MCF 10A (cell line): ENCODE measurements at places on chromosomes 1 and 21. TPM values are rescaled to one million over a fixed set of nuclear protein-coding genes. Genes with fewer than 3 reads are reported as not detected.
A peak's percentile ranks its signal among the peaks of the same experiment; 100 is the strongest.

- DNase-seq = no peak
Measured at GRCh38 chr1:200922406-200922805, 27.7 kb downstream of the INAVA start.

GRCh38 chr21:37862536-37862935 lies 53.7 kb downstream of the KCNJ6 start:
- DNase-seq = peak; percentile 25

The KRTAP7-1 gene
- total RNA-seq = not detected in 2 replicates

DNA sequence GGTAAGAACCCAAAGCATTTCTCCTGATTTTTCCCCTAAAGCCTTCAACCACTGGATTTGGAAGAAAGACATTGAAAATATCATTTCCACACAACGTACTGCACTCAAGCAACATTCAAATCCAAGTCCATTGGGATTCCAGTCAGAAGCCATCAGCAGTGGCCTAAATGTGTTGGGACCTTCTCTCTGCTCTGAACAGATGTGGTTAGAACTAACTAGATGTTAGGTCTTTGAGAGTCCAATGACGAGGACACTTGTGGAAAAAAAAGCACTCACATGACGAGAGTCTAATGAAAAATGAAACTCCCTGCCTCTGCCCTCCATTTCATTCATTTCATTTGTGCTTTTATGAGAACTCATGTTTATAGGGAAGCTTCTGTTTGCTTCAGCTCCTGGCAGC lies 382.3 kb downstream of the SIPA1L2 start:
- no peak for DNase-seq

DNA sequence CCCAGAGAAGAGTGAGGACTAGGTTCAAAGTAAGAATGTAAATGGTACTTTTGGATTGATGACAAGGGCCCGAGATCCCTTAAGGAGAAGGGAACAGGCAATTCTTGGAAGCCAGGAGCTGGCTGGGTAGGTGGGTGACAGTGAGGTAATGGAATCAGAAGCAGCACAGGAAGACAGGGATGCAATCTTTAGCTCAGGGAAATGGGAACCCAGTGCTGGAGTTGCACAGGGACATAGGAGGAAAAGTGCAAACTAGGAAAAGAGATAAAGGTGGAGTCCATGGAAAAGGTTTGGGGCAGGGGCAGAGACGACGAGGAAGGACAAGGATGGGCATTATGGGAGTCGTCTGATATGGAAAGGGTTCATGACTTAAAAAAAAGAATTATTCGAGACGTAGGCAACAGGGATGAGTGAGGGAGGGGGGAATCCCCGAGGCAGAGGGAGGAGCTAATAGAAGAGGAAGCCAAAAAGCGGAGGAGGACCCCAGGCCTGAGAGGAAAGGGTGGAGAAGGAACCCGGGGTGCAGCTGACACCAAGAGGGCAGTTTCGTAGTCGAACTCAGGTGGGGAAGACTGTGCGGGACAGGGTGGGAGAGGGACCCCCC lies 495 bp downstream of the PI4KB start:
- peak; percentile 68 for DNase-seq

DNA sequence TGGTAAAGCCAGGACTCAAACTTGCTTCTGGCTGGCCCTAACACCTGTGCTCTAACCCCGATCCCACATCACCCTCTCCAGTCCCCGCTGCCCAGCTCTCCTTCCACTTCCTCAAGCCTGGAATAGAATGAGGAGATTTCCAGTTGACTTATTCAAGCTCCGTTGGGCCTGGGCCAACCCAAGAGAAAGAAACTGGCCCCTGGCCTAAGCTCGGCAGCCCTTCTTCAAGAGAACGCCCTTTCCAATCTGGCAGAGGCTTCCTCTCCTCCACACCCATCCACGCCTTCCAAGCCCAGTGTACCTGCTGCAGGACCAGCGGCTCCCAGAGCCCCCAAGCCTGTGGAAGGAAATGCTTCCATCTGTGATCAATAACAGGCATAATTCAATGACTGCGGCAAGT lies 51.9 kb downstream of the LRRN2 start:
- DNase-seq = no peak

The ADGRL4 gene
- total RNA-seq = 0.21 TPM in 1 of 2 replicates, not detected in the other

GRCh38 chr1:197170538-197170937 lies 24.1 kb upstream of the ASPM start:
- DNase-seq = no peak

The GCSAML gene
- total RNA-seq = not detected in 2 replicates

The PM20D1 gene
- total RNA-seq = not detected in 2 replicates

- no peak for DNase-seq
Measured at GRCh38 chr21:17089091-17089491, 423.8 kb upstream of the CXADR start.

DNA sequence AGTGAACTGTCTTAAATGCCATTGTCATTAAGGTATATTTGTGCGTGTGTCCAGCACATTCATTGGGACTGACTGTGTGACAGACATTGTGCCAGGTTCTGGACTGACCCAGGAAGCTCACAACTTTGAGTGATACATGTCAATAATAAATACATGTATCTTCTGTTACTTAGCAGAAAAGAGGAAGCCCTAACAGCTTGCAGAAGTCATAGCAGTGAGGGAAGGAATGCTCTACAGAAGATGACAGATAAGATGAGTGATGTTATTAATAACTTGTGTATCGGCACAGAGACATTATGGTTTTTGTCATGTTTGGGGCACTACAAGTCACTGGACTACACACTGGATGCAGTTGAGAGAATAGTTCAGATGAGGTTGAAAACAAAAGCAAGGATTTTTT lies 1.2 kb upstream of the SRSF11 start:
- DNase-seq = no peak

DNA sequence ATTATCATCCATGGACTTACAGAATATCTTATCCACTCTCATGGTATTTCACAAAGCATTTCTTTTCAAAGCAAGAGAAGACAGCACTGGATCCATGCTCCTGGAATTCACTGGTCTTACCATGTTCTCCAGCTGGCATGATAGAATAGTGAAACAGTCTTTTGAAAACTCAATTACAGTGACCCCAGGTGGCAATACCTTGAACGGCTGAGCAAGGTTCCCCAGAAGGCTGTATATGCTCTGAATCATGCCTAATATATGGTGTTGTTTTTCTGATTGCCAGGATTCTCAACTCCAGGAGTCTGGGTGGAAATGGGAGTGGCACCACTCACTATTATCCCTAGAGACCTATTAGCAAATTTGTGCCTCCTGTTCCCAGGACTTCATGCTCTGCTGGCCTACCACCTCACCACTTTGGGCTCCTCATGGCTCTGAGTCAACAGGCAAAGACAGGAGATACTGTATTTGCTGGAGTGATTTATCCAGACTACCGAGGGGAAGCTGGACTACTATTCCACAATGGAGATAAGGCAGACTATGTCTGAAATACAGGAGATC lies 87.6 kb downstream of the CATSPERE start:
- DNase-seq = no peak

DNA sequence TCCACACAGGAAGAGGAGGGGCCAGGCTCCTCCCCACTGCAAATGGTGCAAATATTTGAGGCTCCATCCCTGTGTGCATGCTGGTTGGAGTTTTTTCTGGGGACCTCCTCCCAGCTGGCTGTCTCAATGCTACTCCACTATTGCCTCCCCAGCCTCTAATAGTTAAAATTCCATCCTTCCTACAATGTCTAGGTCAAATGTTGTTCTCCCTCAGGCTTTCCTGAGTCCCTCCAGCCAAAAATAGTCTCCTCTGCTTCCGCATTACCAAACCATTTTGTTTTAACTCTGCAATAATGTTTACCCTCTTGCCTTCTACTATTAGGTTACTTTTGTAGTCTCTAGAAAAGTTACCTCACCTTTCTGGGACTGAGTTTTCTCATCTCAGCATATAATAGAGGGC lies 29.6 kb upstream of the FMO1 start:
- no peak for DNase-seq

- no peak for DNase-seq
Measured at GRCh38 chr1:115982400-115982799, 6.1 kb downstream of the SLC22A15 start.

The RNF186 gene
- not detected in 2 replicates for total RNA-seq

DNA sequence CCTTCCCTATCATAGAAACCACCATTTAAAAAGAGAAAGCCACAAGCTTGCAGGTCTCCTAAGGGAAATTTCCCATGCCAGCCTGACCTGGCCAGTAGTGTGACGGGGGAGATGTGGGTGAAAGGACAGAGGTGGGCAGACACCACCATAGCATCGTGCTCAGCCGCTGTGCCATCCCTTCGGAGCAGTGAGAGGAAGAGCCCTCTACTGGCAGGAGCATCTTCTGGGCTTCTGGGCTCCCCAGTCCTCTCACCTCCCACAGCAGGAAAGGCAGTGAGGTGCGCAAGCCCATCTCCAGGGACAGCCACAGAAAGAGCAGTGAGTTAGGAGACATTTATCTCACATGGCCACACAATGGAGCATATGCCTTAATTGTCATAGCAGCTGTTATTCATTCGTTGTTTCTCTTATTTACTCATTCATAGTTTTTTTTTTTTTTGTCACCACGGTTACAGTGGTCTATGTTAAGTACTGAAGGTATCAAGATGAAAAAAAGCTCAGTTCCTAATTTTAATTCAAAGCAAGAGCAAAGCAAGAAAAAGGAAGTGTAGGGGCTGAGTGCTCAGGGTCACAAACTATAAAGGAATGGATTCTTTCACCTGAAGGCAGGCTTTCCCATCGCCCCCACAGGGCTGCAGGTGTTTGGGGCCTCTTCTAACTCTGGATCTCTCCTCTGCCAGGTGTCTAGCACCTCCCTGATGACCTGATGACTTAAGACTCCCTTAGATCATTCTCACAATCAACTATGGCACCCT lies 48.8 kb upstream of the CAMK1G start:
- no peak for DNase-seq

DNA sequence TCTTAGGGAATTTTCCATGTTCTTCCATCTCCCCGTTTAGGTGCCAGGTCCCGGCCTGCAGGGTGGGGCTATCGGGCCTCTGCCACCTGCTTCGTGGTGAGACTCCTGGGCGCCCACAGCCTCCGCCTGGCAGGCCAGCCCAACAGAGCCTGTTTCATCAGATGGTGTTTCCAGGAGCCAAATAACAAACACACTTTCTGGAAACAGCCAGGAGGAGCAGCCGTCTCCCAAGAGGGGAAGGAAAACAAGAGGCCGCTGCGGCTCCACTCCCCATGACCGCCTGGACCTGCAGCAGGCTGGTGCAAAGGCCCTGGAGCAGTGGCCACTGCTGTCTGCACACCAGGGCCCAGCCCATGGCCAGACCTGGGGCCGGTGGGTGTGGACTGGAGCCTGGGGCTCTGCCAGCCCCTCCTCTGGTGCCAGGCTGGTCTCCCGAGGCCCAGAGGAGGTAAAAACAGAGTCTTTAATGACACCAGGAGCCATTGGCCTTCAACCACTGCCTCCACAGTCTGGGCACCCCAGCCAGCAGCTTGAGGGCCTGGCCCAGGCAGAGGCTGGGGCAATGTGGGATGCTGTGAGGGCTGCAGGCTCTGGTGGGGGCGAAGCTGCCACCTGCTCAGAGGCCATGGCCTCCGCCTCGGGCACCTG lies 55.0 kb downstream of the SLX9 start:
- DNase-seq = no peak

DNA sequence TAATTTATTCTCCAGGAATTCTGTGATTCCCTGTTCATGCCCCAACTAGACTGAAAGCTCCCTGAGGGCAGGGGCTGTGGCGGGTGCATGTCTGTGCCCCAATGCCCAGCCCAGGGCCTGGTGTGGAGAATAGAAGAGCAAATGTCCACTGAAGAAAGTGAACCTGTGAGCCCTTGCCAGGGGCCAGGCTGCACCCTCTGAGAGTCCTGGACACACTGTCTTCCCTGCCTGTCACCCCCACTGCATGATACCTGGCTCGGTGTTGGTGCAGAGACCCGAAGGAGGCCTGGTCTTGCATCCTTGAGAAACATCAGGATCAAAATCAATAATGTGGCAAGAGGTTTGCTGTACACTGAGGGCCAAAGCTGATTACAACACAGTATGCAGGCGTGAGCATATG lies 69.8 kb upstream of the RUNX3 start:
- DNase-seq = no peak

- no peak for DNase-seq
Measured at GRCh38 chr1:32299327-32299726, 7.4 kb downstream of the HDAC1 start.

- no peak for DNase-seq
Measured at GRCh38 chr1:68453060-68453670, 3.4 kb upstream of the RPE65 start.

The TINAGL1 gene
- 2.7 and 2.9 TPM in 2 replicates for total RNA-seq

GRCh38 chr1:244732851-244733450 lies 80.0 kb downstream of the DESI2 start:
- no peak for DNase-seq

DNA sequence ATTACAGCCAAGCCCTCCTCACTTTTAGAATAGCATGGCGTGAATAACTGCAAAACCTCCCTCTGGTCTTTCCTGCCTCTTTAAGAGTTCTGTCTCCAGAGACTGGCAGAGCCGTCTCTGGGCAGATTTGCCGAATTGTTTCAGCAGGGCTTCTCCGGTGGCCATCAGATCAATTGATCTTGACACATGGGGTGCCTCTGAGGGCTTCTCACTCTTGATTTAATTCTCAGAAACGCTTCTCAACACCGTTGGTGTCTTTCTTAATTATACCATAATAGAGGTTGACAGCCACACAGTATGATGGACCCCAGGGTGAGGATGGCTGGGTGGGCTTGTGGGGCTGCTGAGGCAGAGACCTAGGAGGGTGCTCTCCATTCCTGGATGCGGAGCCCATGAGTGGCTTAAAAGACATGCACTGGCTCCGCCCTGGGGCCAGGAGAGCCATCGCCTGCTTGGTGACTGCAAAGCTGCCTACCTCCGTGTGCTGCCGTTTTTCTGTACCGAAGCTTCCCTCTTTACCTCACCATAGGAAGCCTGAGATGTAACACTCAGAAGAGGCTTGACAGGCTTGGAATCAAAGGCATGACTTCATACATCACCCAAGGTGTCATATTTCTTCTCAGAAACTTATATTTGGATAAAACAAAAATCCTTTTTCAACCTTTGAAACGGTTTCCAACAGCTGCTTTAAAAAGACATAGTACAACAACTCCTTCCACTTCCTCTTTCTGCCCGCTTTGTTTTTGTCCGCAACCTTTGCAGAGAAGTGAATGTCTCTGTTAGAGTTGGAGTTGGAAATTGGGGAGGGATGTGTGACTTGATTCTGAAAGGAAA lies 82.9 kb downstream of the GALNT2 start:
- no peak for DNase-seq

DNA sequence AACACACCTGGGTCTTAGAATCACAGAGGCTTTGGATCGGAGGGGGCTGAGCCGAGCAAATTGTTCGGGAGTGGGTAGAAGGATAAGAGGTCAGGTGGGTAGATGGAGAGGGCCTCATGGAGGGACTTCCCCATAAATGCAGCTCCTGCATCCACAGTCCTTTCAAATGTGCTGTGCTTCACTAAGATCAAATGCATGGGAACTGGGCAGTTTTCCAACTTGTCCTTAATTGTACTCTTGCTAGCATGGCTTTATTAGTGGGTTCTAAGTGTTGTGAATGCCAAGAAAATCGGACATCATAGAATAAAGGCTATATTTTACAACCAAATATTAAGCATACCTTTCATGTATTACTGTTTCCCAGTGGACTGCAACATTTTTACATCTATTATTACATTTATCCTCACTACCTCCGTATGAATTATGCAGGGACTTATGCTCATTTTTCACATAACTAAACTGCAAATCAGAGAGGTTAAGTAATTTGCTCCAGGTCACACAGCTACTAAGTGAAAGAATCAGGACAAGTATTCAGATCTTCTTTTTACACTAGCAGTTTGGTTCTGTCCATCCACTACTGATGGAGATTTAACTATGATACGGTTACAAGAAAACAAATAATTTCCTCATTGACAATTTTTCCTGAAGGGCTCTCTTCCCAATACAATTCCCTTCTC lies 174.5 kb upstream of the RUNX1 start:
- DNase-seq = no peak

The PDC gene
- total RNA-seq = not detected in 2 replicates
